ENCODE measurements at places on chromosomes 5 and 9.

DNA sequence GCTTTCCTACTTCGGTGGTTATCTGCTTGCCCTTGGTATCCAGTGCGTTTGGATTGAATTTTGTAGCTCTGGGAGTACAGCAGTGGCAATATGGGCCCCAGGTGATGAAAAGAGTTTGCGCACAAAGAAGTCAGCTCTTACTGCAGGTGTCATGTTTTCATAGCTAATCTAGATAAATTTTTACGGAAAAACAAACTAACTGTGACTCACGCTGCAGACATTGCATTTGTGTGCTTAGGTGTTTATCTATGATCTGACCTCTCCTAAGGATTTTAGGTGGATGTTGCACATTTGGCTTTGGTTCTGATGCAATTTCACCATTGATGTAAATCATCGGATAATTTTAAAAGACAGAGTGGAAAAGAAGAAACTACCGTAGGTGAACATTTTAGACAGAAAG lies 92.1 kb downstream of the VCAN start:
- DNase-seq: no peak

DNA sequence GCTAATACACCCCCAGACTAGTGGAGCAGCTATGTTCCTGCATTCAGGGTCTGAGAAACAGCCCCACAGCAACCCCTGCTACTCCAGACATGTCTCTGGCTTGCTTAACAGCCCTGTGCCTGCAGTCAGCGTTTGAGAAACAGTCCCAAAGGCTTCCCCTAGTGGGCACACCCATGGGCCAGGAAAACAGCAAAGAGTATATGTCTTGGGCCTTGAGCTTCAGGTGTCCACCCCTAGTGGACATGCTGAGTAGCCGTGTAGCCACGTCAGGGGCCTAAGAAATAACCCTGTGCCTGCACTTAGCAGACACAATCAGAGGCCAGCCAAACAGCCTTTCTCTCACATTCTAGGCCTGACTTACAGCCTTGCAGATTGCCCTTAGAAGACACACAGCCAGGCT lies 698.6 kb downstream of the PTPRD start:
- no peak for DNase-seq

- no peak for DNase-seq
Measured at GRCh38 chr5:5250758-5251157, 110.6 kb downstream of the ADAMTS16 start.

- peak; percentile 8 for DNase-seq
Measured at GRCh38 chr5:140833993-140834392, at the start of gene PCDHA7. PCDHA7 (plus strand) TSS chr5:140834269; CDS start chr5:140834384, 115 bp downstream.

DNA sequence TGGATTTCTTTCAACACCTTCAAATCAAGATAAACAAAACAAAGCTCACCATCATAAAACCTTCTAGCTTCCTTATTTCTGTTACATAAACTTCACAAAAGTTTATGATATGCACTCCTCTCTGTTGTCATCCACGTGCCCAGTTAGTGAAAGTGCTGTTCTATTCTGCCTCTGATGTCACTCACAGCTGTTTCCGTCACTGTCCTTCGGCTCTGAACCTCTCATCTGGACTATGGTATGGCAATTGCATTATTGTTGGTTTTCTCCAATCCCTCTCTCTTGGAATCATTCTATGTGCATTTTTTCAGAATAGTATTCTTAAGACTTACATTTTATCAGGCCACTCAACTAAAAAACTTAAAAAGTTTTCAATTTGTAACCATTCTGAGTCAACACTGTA lies 264.2 kb upstream of the DAPK1 start:
- DNase-seq: no peak

GRCh38 chr5:159610966-159611579 lies 280.8 kb upstream of the IL12B start:
- no peak for DNase-seq

- no peak for DNase-seq
Measured at GRCh38 chr5:178849316-178849715, 10.4 kb upstream of the ZNF354B start.

DNA sequence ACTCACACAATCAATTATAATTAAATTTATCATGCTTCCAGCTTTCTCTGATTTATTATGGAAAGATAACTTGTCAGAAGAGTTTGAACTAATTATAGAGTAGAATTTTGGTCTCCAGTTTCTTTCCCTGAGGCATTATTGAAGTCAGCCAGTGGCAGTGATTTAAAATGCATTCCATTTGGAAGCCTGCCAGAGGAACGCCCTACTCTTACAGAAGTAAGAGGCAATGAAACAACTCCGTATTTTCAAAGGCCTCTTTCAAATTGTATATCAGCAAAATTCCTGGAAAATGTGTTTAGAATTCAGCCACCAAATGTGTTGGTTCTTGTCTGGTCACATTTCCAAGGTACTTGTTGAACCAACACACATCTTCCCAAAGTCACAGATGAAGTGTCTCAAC lies 640.9 kb downstream of the SEMA5A start:
- no peak for DNase-seq

- DNase-seq: no peak
Measured at GRCh38 chr9:129879103-129879699, 43.9 kb downstream of the USP20 start.

- no peak for DNase-seq
Measured at GRCh38 chr5:122835681-122836080, 9.7 kb upstream of the SNX24 start.

DNA sequence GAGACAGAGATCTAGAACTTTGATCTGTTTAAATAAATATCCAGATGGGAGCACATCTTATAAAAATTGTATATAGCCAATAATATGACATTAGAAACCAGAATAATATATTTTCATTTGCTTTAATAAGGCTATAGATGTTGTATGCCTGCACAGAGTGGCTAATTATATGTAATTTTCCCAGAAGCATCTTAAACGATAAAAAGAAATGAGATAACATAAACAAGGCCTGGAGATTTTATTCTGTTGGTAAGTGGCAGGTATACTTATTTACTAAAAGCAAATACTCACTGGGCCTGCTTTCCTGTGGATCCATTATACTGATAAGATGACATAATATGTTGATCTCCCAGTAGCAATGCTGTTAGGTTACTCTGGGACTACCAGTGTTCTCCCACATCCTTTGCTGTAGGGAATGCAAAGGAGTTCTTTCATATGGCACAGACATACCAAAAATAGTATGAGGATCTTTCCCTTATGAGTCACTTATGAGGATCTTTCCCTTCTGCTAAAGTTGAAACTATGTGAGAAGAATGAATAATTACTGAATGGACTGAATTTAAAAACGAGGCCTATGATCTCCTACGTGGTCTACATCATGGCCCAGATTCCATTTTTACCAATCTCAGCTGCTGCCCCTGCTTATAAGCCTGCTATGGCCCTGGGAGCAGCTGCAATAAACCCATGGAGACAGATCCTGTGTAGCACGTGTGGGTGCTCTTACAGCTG lies 112.1 kb downstream of the NUDT12 start:
- no peak for DNase-seq

- no peak for DNase-seq
Measured at GRCh38 chr9:93894691-93895079, 60.5 kb downstream of the BARX1 start.

- peak; percentile 36 for DNase-seq
Measured at GRCh38 chr5:140246378-140247122, 56.4 kb downstream of the PFDN1 start.

DNA sequence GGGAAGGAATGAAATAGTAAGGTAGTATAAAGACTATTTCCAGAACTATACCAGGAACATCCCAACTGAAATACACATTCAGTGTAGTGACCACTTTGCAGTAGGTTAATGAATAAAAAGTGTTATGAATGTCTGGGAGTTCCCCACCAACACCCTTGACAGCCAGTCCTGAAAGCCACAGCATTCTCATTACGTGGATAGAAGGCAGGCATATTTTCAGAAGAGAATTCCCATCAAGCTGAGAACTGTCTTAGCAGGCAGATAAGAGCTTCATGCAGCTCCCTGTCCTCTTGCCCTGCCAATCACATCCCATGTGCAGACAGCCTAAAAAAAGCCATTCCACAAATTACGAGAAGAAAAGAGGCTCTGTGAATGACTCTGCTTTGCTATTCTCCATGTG lies 695.0 kb downstream of the DTWD2 start:
- no peak for DNase-seq

DNA sequence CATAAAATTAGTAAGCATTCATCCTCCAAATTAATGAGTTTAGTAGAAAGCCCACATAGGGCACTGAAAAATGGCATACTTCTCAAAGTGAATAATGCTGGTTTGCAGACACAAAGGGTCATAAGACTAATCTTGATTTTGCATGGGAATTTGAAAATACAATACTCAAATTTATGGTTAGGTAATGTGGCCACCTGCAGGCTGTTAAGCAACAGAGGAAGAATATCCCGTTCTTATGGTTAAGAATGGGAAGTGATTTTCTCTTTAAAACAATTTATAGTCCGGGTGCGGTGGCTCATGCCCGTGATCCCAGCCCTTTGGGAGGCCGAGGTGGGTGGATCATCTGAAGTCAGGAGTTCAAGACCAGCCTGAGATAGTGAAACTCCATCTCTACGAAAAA lies 9.4 kb upstream of the PLCXD3 start:
- DNase-seq: no peak

- DNase-seq: no peak
Measured at GRCh38 chr9:21591221-21592062, 109.3 kb upstream of the IFNE start.

DNA sequence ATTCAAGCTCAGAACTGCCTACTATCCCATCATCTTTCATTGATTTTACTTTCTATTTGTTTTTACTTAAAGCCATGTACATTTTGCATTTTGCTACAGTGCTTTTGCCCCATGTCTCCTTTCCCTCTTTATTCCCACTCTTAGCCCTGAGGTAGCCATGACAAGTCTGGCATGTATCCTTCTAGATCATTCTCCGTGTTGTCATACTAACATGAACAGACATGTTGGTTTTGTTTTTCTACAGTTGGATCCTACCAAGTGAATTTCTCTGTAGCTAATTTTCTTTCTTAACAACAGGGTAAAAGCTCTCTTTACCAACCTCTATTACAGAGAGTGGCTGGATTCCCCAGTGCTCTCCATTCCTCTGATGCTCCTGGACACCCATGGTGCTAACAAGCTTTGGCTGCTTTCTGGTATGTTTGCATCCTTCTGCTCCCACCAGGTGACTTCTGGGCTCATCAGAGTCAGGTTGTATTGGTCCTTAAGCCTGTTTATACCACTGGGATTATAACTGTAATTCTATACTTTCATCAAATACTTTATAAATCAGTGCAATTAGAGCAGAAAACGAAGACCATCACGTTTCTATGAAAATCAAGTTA lies 38.8 kb upstream of the BOD1 start:
- DNase-seq: no peak

GRCh38 chr5:156561651-156562050 lies 234.7 kb downstream of the SGCD start:
- no peak for DNase-seq

DNA sequence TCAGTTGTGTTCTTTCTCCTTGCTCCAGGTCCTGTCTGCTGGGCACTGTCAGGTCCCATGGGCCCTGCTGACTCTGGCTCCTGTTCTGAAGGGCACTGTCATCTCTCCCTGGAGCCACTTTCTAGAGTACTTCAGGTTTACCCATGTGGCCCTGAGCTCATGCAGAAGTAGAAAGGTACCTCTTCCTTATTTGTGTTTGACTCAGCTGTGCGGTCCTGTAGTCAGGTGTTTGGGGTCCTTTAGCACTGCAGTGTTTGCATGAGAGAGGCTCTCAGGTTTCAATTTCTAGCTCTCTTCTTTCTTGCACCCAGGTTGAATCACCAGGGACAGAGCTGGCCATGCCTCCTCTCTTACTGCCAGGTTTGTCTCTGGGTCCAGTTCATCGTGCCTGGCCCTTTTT lies 71.5 kb downstream of the HSPA4 start:
- DNase-seq: no peak

GRCh38 chr5:160036884-160037283 lies 27.9 kb downstream of the TTC1 start:
- DNase-seq: no peak

- no peak for DNase-seq
Measured at GRCh38 chr5:55645304-55645703, 66.8 kb downstream of the SLC38A9 start.

GRCh38 chr9:84642553-84643141 lies 26.9 kb upstream of the NTRK2 start:
- no peak for DNase-seq

DNA sequence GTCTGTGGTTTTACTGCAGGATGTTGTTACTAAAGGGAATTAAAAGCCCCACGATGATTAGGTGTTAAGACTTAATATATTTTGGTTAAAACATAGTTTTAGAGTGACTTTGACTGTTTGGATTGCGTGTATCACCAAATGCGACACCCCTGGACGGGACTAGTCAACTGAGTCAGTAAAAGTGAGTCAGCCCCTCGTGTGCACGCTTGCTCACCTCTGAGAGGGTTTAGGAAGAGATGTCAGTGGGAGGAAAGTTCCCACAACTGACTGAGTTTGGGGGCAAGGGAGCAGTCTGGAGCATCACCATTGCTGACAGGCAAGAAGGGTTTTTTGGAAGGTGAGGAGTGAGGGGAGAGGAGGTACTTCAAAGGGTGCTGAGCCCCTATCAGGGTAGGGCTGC lies 14.4 kb upstream of the DMRT3 start:
- no peak for DNase-seq

- no peak for DNase-seq
Measured at GRCh38 chr9:119500072-119500771, 131.0 kb upstream of the BRINP1 start.

GRCh38 chr5:170741801-170742200 lies 41.7 kb upstream of the GABRP start:
- no peak for DNase-seq

DNA sequence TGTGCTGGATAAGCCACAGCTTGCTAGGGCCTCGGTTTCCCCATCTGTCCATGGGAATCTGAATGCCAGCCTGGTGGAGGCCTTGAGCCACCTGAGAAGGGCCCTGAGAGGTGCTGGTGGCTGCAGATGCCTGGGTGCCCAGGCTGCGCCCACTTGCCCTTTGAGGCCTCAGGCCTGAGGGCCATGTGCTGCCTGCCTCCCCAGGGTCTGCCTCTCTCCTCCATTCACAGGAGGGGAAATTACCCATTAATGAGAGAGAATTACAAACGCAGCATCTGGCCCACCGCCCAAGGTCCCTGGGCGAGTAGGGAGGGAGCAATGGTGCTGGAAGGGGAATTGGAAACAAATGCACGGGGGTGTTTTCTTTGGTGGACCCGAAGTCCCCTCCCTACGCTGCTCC lies 59.6 kb downstream of the BARX1 start:
- no peak for DNase-seq

DNA sequence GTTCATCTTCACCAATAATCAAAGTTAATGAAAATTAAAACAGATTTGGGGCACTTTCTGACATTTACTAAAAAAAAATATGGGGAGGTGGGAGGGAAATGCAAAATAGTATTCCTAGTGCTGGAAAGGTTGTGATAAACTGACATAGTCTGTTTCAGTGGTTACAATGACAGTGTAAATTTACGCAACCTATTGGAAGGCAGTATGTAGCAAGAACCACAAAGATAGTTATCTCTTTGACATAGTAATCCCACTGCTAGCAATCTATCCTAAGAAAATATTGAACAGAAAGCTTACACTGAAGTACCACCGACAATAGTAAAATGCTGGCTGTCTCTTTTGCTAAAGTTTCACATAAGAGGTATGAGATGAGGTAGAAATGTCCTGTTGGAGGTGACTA lies 15.1 kb upstream of the EPB41L4B start:
- no peak for DNase-seq

GRCh38 chr5:81790336-81790735 lies 39.4 kb upstream of the SSBP2 start:
- DNase-seq: no peak

- DNase-seq: no peak
Measured at GRCh38 chr5:58439094-58439644, 20.7 kb downstream of the PLK2 start.

GRCh38 chr9:99299211-99300102 lies 77.4 kb downstream of the SEC61B start:
- peak; percentile 6 for DNase-seq
